ENCODE measurements at places on chromosomes 11 and 22. TPM values are rescaled to one million over a fixed set of nuclear protein-coding genes. Genes with fewer than 3 reads are reported as not detected.

DNA sequence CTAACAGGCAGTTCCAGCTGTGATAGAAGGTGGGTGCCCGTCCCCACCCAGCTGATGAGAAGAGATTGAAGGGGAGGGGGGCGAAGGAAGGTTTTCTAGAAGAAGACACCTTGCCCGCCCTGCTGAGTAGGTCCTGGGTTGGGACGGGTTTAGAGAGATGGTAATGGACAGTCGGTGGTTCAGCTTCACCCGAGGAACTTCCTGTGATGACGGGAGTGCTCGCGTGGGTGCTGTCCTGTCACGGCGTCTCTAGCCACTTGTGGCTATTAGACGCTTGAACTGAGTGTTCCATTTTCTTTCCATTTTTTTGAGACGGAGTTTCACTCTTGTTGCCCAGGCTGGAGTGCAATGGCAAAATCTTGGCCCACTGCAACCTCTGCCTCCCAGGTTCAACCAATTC is 27.6 kb upstream of the MGAT3 start:
- no peak overlapping the region for H3K4me3 ChIP-seq
- H3K27me3 ChIP-seq = no peaks in the 10 kb centered on the region

GRCh38 chr11:119696378-119697222 is 32.4 kb downstream of the NECTIN1 start:
- peaks cover 32% of the 10 kb centered on the region for H3K4me1 ChIP-seq
- H3K4me3 ChIP-seq = no peak overlapping the region
- DNase-seq = no peak
- H3K27me3 ChIP-seq = peaks cover 11% of the 10 kb centered on the region
- H3K36me3 ChIP-seq = no peaks in the 10 kb centered on the region

- H3K27ac ChIP-seq = no peak overlapping the region
- no peaks in the 10 kb centered on the region for H3K36me3 ChIP-seq
- no peak overlapping the region for H3K4me3 ChIP-seq
- no peak for DNase-seq
- H3K4me1 ChIP-seq = peaks cover 6% of the 10 kb centered on the region
- H3K27me3 ChIP-seq = no peaks in the 10 kb centered on the region
These were observed 1.8 kb upstream of the LRRC75B start for GRCh38 chr22:24594569-24595120.

DNA sequence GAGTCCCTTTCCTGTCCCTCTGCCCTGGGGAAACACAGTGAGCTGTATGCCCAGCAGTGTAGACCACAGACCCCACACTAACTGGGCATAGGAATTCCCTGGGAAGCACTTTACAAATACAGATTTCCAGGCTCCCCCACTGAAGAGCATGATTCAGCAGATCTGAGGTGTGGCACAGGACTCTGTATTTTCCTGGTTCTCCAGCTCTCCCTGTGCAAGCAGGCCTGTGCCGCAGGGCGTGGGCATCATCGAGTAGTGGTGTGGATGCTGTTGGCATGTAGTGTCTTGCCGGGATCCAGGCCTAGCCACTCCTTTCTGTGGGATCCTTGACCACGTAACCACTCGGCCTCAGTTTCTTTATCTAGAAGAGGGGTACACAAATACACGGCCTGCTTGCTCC is 49.9 kb downstream of the GALNT18 start:
- no peaks in the 10 kb centered on the region for H3K36me3 ChIP-seq
- no peak for DNase-seq
- H3K27me3 ChIP-seq = peaks cover 5% of the 10 kb centered on the region
- no peak overlapping the region for H3K27ac ChIP-seq
- H3K4me1 ChIP-seq = peaks cover 21% of the 10 kb centered on the region

DNA sequence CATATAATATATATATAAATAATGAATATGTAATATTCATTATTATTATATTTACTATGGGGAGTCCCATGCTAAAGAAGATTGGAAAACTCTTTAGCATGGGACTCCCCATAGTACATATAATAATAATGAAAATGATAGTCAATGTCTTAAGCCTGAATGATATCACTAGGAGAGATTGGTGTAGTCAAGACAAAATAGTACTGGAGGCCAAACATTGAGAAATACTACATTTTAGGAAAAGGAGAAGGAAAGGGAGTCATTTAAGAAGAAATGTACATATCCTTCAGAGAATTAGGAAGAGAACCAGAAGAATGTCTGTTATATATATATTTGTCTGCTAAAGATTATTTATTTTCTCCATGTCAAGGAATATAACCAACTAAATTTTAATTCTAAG is 5.0 kb upstream of the VWA5A start:
- H3K27ac ChIP-seq = no peak overlapping the region
- H3K36me3 ChIP-seq = no peaks in the 10 kb centered on the region
- DNase-seq = no peak
- H3K4me3 ChIP-seq = no peak overlapping the region
- H3K27me3 ChIP-seq = peaks cover 19% of the 10 kb centered on the region
- H3K4me1 ChIP-seq = no peaks in the 10 kb centered on the region

DNA sequence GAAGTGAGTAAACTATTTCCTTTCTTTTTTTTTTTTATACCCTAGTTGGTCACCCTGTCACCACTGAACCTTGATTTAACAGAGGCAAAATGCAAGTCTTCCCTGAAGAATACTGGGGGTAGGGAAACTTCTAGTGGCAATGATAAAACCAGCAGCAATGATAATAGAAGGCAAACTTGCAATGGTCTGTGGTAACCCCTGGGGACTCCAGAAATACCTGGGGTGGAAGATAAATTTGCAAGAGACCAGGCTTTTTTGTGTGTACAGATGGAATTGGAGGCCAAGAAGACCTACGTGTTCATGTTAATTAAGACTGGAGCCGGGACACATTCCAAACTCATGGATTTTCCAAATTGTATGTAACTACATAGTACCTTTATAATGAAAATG is 11.6 kb downstream of the APOL5 start:
- DNase-seq = no peak
- H3K4me3 ChIP-seq = no peak overlapping the region

- peak overlapping the region; percentile 80 for H3K27ac ChIP-seq
- no peaks in the 10 kb centered on the region for H3K36me3 ChIP-seq
- H3K4me3 ChIP-seq = no peak overlapping the region
- peak; percentile 35 for DNase-seq
- peaks cover 40% of the 10 kb centered on the region for H3K4me1 ChIP-seq
These were observed 9.3 kb downstream of the OSBPL5 start for GRCh38 chr11:3155691-3156258.

- no peak for DNase-seq
- H3K4me3 ChIP-seq = no peak overlapping the region
- peaks cover 5% of the 10 kb centered on the region for H3K4me1 ChIP-seq
- H3K27me3 ChIP-seq = peaks cover 8% of the 10 kb centered on the region
These were observed 46.4 kb downstream of the RCN1 start for GRCh38 chr11:32137263-32137662.

GRCh38 chr11:90840071-90840470 is 617.2 kb upstream of the CHORDC1 start:
- DNase-seq = no peak
- no peak overlapping the region for H3K27ac ChIP-seq
- H3K27me3 ChIP-seq = no peaks in the 10 kb centered on the region
- H3K36me3 ChIP-seq = peaks cover 5% of the 10 kb centered on the region
- no peaks in the 10 kb centered on the region for H3K4me1 ChIP-seq

- no peaks in the 10 kb centered on the region for H3K36me3 ChIP-seq
- H3K4me3 ChIP-seq = no peak overlapping the region
- H3K4me1 ChIP-seq = no peaks in the 10 kb centered on the region
- no peak overlapping the region for H3K27ac ChIP-seq
- peaks cover 10% of the 10 kb centered on the region for H3K27me3 ChIP-seq
These were observed 15.9 kb downstream of the KCTD17 start for GRCh38 chr22:37067428-37067827.

- H3K27ac ChIP-seq = no peak overlapping the region
- H3K4me3 ChIP-seq = no peak overlapping the region
- H3K36me3 ChIP-seq = peaks cover 4% of the 10 kb centered on the region
- no peaks in the 10 kb centered on the region for H3K27me3 ChIP-seq
- no peak for DNase-seq
These were observed 37.6 kb downstream of the HIPK3 start for GRCh38 chr11:33294797-33295196.

DNA sequence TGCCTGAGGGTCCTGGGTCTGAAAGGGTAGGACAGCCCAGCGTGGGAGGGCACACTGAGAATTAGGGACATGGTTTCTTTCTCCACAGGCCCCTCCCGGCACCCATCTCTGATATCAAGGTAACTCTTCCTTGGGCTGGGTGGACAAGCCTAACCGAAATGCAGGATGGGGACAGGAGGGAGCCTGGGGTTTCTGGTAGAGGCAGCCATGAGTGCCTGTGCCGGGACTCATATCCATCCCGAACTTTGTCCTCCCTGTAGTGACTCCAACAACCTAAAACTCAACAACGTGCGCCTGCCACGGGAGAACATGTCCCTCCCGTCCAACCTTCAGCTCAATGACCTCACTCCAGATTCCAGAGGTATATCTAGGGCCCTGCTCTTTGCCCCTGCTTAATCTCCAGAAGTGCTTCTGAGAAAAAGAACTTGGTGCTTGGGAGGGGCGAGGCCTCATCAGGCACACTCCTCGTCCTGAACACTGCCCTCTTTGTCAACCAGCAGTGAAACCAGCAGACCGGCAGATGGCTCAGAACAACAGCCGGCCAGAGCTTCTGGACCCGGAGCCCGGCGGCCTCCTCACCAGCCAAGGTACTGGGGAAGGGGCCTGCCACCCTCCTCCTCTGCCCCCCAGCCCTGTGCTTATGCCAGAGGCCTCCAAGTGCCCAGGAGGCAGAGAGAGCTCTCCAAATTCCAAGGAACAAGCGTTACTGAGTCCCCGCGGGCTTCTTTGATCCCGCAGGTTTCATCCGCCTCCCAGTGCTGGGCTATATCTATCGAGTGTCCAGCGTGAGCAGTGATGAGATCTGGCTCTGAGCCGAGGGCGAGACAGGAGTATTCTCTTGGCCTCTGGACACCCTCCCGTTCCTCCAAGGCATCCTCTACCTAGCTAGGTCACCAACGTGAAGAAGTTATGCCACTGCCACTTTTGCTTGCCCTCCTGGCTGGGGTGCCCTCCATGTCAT is 3.1 kb downstream of the TMEM25 start:
- H3K4me1 ChIP-seq = peaks cover 19% of the 10 kb centered on the region
- H3K27ac ChIP-seq = no peak overlapping the region
- DNase-seq = no peak
- no peaks in the 10 kb centered on the region for H3K27me3 ChIP-seq
- H3K4me3 ChIP-seq = no peak overlapping the region

DNA sequence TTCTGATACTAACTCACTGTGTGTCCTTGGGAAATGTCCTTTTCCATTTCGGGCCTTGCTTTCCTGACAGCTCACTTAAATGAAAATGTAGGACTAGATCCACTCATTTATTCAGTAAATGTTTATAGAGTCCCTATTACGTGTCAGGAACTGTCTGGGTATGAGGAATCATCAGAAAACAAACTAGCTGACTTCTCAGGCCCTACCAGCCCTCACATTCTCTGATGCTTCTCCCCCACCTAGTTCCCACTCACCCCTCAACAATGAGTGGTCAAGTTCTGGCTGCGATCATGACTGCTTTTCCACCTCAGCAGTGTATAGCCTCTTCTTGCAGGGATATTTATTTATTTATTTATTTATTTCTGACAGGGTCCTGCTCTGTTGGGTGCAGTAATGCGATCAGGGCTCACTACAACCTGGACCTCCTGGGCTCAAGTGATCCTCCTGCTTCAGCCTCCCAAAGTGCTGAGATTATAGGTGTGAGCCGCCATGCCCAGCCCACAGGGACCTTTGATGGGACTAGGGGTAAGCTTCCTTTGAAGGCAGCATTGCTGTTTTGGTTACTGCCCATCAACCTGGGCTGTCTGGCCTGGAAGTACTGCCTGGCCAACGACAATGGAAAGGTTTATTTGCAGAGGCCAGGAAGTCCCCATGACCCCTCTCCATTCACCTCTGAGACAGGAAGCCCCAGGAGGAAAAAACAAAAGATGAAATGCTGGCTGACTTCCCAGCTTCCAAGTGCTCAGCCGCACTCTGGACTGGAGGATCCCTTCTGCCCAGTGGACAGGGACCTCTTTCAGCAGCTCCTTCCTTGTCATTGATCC is 33.1 kb upstream of the POLD3 start:
- no peak overlapping the region for H3K4me3 ChIP-seq
- DNase-seq = no peak
- H3K36me3 ChIP-seq = no peaks in the 10 kb centered on the region
- no peak overlapping the region for H3K27ac ChIP-seq
- no peaks in the 10 kb centered on the region for H3K4me1 ChIP-seq
- H3K27me3 ChIP-seq = peaks cover 20% of the 10 kb centered on the region

GRCh38 chr22:42444077-42444904 is 12.1 kb upstream of the NFAM1 start:
- peaks cover under 1% of the 10 kb centered on the region for H3K27me3 ChIP-seq
- peak overlapping the region; percentile 85 for H3K27ac ChIP-seq
- H3K36me3 ChIP-seq = no peaks in the 10 kb centered on the region

GRCh38 chr11:114079511-114080065 is 20.1 kb downstream of the ZBTB16 start:
- peak overlapping the region; percentile 37 for H3K27ac ChIP-seq
- peaks cover 71% of the 10 kb centered on the region for H3K4me1 ChIP-seq
- no peak for DNase-seq
- H3K36me3 ChIP-seq = no peaks in the 10 kb centered on the region
- H3K4me3 ChIP-seq = peak overlapping the region; percentile 63

DNA sequence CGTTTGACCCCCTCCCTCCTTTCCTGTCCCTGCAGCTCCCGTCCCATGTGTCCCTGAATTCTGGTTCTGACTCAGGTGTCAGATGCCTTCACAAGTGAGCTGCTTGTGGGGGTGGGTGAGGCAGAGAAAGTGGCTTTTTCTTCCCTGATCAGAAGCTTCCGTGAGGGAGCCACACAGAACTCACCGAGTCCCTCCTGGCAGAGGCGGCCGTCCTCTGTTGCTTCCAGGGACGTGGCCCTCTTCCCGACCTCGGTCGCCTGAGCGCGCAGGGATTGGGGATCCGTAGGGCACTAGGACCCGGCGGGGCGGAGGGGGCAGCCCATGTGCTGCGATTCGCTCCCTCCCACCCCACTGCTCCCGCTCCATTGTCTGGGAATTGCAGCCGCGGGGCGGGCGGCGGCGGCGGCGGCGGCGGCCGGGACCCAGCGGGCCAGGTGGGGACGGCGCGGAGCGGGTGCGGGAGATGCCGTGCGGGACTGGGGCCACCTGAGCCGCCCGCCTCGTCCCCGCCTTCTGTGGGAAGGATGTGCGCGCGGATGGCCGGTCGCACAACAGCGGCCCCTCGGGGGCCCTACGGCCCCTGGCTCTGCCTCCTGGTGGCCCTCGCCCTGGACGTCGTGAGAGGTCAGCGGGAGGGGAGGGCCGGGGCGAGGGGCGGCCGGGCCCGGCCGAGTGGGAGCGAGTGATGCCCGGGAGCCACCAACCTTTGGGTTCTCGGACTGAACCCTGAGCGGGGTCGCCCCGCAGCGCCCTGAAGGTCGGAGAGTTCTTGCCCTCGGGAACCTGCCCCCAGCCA is at the start of gene TMEM132A:
TSS of gene TMEM132A (plus strand) at position 351 of the 796 bp plus-strand sequence. CDS start at position 525, 174 bp downstream.
- peak within 1 kb of the TSS; percentile 65 for H3K27ac ChIP-seq
- no peak for DNase-seq
- H3K4me3 ChIP-seq = peak within 1 kb of the TSS; percentile 53
- peaks cover 7% of the 10 kb centered on the region for H3K36me3 ChIP-seq

- no peak for DNase-seq
- peak overlapping the region; percentile 20 for H3K27ac ChIP-seq
- H3K27me3 ChIP-seq = peaks cover 4% of the 10 kb centered on the region
- H3K36me3 ChIP-seq = no peaks in the 10 kb centered on the region
- H3K4me3 ChIP-seq = peak overlapping the region; percentile 68
- peaks cover 20% of the 10 kb centered on the region for H3K4me1 ChIP-seq
These were observed 1.2 kb upstream of the B3GAT1 start for GRCh38 chr11:134413043-134413825.

PRR33 gene
- total RNA-seq = not detected

BCO2 gene
- total RNA-seq = 1.4 TPM

ADAMTS15 gene
- not detected for total RNA-seq

ANO1 gene
- total RNA-seq = not detected

JHY gene
- total RNA-seq = 0.55 TPM

IFITM1 gene
- total RNA-seq = 58.1 TPM

MAJIN gene
- not detected for total RNA-seq

SERPIND1 gene
- total RNA-seq = not detected

TTC36 gene
- total RNA-seq = 2.5 TPM

MOV10L1 gene
- not detected for total RNA-seq

LAYN gene
- 0.52 TPM for total RNA-seq

ACTN3 gene
- total RNA-seq = 0.12 TPM

FIBIN gene
- not detected for total RNA-seq

Data from natural killer cell treated with Interleukin-12 subunit alpha and Interleukin-12 subunit beta and Interleukin-15 and Interleukin-18, amount 100 ng/mL, for 72 hours (primary cell).